ENCODE measurements at places on chromosomes 1 and 21.

DNA sequence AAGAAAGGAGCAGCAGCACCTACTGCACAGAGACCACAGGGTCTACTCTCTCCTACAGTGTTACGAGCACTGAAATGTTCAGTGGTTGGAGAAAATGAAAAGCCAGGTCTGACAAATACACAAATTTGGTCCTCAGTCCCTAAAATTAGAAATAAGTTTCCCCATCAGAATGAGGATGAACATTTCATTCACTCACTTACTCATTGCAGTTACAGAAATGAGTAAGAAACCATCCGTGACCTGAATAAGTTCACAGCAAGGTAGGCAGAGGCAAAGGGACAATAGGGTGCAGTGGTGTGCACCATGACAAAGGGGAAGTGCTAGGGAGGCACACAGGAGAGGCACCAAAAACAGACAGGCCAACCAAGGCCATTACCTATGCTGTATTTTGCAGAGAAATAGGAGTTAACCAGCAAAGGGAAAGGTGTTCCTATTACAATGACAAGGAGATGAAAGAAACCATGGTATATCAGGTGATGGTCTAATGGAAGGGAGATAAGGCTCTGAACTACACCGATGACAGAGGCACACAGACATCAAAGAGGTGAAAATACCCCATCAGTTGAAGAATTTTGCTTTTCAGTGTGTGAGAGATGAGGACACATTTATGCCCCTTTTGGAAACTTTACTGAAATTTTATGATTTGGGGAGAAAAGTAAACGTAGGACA lies 29.4 kb downstream of the VAV3 start:
- DNase-seq, result no peak

GRCh38 chr1:9417695-9418094 lies 121.6 kb upstream of the SLC25A33 start:
- DNase-seq, result no peak

DNA sequence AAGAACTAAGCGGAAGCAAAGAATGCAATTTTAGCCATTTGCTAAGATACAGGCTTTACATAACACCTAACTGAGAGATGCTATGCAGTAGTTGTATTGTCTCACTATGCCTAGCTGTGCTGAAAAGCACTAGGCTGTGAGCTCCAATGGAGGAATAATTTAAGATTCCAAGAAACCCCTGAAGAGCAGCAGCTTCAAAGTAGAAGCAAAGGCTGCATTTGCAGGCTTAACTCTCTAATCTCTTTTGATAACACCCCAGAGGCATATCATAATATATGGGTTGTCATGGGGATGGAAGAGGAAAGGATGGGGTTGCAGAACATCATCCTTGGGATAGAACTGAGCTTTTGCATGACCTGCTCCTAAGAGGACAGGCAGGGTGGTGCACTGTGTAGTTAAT lies 102.0 kb downstream of the ERG start:
- DNase-seq, result no peak

DNA sequence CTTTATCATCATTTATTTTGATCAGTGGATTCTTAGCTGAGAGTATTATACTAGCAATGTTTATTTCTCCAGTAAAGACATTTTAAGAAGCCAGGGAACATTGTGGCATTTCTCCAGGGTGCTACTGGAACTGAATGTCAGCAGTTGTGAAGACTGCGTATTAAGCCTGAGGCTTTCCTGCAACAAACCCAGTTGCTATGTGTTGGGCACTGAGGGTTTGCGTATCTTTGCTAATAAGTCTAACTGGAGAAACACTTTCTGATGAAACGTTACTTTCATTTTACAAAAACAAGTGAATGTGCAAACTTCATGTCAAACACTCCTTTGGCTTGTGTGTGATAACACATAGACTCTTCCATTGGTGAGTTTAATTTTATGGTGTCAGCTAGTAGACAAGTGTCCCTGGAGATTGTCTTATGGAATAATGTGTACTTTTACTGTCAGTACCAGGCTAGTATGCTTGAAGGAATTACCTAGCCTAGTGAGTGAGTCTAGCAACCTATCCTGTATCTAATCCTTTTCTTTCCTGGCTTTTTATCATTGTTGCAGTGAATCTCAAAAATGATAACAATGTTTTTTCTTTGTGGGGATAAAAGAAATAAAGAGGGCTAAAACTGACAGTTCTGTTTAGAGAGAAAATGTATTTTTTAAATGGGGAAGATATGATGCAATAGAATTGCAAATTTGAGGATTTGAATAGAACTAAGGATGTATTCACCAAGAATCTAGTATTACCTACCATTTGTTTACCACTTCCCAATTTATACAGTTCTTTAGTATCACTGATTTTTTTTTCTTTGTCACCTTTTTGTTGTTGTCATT lies 70.1 kb downstream of the MTR start:
- no peak for DNase-seq

DNA sequence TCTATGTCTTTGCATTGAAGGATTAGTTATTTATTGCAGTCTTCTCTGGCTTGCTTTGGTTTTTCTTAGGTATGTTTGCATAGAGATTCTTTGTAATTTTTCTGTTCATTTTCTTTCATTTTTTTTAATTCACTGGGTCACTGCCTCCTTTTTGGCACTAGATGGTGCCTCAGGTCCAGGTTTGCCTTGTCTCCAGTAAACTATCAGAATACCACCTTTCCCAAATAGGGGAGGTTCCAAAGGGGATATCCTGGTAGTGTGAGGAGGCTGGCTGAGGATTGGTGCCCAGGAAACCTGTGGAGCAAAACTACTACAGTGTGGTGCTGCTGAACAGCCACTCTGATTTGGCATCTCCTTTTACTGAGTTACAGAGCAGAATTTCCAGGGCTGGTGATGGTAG lies 257.1 kb downstream of the KCTD3 start:
- no peak for DNase-seq

GRCh38 chr1:7781923-7782495 lies 2.1 kb upstream of the PER3 start:
- no peak for DNase-seq

GRCh38 chr1:204630132-204630905 lies 55.2 kb downstream of the LRRN2 start:
- DNase-seq, result no peak

GRCh38 chr1:169924829-169925228 lies 31.1 kb upstream of the SCYL3 start:
- DNase-seq, result no peak

- DNase-seq, result no peak
These were observed 516.3 kb upstream of the BEND5 start for GRCh38 chr1:49293016-49293415.

DNA sequence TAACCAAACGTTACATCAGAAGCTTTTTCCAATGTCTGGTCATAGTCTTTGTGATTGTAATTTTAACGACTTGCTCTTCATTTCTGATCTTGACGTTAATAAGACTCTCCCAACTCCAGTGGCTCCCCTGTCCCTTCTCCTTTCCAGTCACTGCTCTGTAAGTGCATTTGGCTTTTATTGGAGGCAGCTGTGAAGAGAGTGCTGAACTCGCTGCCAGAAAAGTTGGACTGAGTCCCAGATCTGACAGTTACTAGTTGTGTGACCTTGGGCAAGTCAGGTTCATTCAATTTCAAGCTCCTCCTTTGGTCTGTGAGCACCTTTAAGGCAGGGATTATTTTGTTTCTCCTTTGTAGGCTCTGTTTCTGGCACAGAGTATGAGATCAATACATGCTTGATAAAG lies 109.6 kb upstream of the TSPAN2 start:
- DNase-seq, result no peak

GRCh38 chr1:153509729-153510354 lies 25.9 kb downstream of the S100A6 start:
- no peak for DNase-seq

DNA sequence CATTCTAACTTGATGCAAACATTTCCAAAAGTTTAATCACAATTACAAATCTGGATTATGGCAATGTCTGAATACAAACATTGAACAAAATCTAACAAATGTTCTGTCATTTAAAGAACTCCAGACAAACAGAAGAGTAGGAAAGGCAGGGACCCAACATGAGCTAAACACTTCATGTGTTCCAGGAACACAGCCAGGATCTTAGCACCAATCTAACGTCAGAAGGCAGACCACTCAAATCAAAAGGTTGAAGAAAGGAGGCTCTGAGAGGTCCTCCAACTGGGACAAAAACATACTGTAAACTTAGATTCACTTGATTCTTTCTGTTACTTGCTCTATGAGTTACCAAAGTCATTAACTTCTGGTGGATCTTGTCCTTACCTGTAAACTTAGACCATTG lies 374.0 kb downstream of the NEGR1 start:
- no peak for DNase-seq

DNA sequence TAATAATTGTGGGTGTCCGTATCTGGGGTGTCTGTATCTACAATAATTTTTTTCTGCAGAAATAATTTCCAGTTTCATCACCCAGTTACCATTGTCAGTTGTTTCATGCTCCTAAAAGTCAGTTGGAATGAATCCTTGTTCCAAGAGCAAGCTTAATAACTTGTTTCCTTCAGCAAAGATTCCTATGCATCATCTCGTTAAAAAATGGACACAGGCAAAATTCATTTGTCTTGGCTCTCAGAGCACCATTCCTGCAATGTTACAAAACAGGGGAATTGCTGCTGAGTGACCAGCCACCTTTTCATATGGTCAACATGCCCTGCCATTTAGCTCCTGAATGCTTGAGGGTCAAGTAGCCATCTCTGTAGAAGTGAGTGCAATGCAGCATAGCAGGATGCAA lies 393.4 kb downstream of the KCNT2 start:
- no peak for DNase-seq

DNA sequence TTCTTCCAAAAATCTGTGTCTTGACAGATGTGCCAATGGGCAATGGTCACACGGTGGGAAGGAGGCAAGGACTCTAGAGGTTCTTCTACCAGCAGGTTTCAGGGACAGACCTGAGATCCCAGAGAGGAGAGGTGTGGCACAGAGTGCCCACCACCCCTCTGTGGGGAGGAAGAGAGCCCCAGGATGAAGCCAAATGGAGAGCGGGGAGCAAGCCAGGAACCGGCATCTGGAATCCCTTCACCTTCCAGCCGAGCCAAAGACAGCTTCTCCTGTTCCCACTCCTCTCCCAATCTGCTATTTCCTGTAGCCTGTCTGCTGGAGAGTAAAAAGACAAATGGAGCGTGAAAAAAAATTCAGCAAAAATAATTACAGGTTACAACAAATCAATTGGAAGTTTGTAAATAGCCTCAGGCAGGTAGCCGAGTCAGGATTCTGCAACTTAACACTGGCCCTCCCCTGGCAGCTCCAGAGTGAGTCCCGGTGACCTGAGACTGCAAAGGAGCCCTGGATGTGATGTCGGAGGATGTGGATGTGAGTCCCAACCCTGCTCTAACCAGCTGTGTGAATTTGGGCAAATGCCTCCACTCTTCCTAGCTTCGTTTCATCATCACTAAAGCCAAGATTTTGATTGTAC lies 45.4 kb upstream of the LRRN2 start:
- no peak for DNase-seq

- no peak for DNase-seq
These were observed 11.1 kb upstream of the PDE9A start for GRCh38 chr21:42642219-42642745.

GRCh38 chr21:15560383-15561056 lies 169.3 kb upstream of the USP25 start:
- DNase-seq, result no peak

DNA sequence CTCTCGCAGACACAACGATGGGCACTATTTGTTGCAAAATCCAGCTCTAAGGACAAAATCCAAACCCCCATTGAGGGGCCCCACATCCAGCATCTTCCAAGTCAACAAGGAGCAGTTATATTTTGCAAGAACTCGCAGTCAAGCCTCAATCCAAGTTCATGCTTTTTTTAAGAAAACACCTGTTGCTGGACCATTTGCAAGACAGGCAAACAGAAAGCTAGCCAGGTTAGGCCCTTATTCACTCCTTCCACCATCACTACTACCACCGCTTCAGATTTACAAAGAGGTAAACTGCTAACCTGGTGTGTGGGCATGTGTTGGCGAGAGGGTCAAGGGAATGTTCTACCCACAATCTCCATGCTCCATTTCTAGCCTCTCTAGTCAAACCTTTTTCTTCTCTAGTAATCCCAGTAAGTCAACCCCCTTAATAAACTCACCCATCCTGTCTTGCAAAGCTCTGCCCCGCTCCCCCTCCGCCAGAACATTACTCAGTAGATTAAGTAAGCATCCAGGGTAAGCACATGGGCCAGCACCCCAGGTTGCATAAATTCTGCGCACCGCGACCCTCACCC lies 703 bp downstream of the ERI3 start:
- DNase-seq, result no peak

DNA sequence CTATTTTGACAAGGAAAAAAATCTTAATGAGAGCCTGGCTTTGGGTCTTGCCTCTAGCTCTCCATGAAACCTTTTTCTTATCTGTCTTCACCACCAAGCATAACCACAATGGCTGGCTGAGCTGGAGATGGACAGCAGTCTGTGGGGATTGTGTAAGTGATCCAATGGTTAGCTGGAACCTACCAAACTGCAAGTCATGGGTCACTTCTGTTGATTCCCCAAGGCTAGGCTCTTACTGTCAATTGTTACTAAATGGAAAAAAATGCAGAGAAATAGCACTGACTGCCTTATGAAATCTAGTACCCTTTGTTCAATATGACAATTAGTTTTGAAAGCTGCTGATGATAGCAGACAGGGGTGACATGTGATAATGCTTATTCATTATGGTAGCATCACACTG lies 359.0 kb downstream of the ST6GALNAC3 start:
- no peak for DNase-seq

DNA sequence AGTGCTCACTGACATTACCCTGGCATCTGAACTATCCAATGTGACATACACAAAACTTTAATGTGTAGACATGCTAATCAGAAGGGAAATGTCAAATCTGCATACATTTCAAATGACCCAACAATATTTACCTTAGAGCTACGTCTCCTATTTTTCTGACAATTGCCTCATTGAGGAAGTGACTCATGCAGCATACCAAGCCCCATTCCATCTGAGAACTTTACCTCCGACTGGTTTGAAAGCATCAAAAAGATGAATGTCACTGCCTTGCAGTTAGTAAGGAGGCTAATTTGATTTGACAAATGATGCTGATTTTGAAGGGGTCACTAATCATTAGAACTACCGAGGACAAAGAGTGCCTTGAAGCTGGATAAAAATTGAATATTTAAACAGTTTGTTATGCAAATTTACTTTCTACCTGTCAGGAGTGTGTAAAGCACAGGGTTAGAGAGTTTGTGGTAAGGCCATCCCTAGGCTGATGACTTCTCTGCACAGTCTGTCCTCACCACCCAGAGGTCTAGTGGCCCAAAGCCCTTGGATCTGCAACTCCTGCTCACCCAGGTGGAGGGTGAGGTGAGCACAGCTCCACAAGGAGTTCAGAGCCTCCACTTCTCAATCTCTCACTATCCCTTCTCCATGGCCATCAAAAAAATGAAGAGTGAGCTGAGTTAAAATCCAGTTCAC lies 500.3 kb upstream of the C1orf87 start:
- DNase-seq, result no peak

GRCh38 chr21:42532466-42533181 lies 19.0 kb downstream of the SLC37A1 start:
- DNase-seq, result no peak

DNA sequence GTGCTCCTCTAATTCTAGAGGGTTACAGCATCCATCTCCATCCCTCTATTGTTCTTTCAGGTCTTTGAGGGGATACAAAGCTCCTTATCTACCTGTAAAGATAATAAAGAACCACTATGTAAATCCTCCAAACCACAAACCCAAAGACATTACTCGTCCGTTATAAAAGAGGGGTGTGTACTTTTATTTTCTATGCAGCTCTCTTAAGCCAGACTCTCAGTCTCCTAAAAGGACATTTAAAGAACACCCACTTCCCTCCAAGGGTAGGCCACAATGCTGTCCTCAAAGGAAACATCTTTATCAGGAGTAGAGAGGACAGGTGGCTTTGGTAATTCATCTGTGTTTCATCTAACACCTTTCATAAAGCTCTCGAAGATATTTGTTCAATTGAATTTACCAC lies 67.9 kb upstream of the DYNLT5 start:
- DNase-seq, result no peak

All from right forelimb (tissue), 1 donor.